ENCODE measurements at places on chromosomes 13 and 19.
A peak's percentile ranks its signal among the peaks of the same experiment; 100 is the strongest.

DNA sequence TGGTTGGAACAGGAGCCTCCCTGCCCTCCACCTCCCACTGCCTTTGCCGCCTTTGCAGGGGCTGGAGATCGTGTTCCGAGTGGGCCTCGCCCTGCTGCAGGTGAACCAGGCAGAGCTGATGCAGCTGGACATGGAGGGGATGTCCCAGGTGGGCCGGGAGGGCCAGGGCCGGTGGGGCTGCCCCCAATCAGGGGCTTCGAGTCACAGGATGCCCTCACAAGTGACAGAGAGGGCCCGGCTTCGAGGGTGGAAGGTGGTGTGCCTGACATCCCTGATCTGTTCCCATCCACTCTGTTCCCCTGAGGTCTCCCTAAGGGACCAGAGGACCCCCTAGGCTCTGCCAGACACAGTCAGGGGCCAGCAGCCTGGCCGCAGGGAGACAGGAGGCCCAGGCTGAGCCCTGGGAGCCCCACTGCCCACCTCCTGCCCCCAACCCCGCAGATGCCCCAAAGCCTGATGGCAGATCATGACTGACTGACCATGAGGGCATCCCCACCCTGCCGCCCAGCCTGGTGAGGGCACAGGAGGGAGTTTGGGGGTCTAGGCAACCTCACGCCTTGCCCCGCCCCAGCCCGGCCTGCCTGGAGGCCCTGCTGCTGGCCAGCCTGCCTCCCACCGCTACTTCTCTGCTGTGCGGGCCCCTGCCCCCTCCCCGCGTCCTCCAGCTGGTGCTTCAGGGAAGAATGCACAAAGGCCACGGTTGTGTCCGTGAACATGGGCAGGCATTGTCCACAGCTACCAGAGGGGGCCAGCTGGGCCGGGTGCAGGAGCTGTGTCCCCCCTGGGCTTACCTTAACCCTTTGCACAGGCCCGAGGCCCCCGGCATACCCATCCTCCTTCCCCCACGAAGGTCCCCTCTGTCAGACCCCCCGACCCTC, 21.8 kb downstream of the EVI5L start:
- no peak for DNase-seq

GRCh38 chr13:74032325-74032724, 101.9 kb downstream of the KLF12 start:
- DNase-seq: no peak

GRCh38 chr19:57348136-57348535, 2.9 kb upstream of the ZNF304 start:
- no peak for DNase-seq

GRCh38 chr13:110540871-110541525, 20.5 kb downstream of the RAB20 start:
- DNase-seq: no peak

DNA sequence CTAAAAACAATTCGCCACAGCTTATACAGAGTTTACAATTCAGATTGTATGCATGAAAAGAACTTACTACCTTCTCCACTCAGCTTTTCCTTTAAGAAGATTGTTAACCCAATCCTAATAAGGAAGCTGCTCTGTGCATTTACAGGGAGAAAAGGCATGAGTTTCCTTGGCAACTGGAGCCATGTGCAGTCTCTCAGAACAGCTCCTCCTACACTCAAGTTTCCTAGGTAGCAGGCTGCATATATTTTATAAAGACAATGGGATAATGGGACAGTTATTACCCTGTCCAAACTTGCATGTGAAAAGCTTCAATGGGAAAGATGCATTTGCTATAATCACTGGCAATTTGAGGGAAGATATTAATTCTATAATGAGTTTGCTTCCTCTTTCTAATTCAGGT, 125.5 kb upstream of the TRPC4 start:
- DNase-seq: no peak

- no peak for DNase-seq
These were observed 367.6 kb upstream of the PRR20A start for GRCh38 chr13:56773148-56773547.

- DNase-seq: no peak
These were observed 453.3 kb downstream of the TSHZ3 start for GRCh38 chr19:30895946-30896345.

- no peak for DNase-seq
These were observed 309.5 kb downstream of the MTUS2 start for GRCh38 chr13:29129616-29130015.

GRCh38 chr19:6056282-6056741, 54.0 kb downstream of the RFX2 start:
- DNase-seq: no peak

DNA sequence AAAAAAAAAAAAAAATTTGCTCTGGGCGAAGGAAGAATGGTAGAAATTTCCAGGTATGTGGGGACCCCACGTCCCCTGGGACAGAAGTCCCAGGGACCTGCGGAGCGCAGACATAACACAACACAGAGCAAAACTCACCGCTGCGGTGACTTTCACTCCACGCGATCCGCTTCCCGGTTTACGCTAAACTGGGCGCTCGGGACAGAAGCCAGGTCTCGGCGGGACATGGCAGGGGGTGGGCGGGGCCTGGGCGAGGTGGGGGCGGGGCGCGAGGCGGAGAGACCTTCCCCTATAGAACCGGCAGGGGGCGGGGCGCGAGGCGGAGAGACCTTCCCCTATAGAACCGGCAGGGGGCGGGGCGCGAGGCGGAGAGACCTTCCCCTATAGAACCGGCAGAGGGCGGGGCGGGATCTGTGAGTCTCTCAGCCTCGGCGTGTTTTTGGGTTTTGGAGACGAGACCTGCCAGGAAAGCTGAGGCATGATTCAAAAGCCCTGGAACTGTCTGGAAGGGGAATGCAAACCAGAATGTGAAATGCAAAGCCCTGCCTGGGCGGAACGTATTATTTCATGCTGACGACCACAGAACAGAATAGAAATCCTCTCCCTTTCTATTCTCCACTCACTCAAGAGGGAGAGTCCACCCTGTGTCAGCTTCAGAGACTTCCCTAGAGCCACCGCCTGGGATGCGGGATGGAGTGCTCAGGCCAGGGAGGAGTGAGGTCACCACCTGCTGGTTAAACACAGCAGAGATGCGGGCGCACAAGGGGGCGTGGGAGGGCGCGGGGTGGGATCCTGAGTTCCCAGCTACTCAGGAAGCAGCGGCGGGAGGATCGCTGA, 20.2 kb upstream of the ERVV-1 start:
- peak; percentile 35 for DNase-seq

DNA sequence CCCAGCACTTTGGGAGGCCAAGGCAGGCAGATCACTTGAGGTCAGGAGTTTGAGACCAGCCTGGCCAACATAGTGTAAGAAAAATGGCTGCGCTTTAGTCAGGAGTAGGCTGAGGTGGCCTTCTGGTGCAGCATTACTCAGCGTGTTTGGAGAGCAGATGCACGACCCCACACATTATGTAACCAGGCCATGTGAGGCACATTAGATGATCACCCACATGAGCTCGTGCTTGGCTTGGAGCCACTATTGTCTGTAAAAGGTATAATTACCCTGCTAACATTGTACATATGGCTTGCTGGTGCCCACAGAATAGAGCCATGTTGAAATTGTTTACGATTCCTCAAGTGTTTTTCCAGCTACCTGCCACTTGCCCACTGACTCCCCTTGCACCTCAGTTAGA, 24.0 kb upstream of the SCEL start:
- DNase-seq: no peak

- DNase-seq: no peak
These were observed 836.4 kb upstream of the GPC6 start for GRCh38 chr13:92390217-92390616.

GRCh38 chr13:61664801-61665705, 249.4 kb upstream of the PCDH20 start:
- DNase-seq: no peak

DNA sequence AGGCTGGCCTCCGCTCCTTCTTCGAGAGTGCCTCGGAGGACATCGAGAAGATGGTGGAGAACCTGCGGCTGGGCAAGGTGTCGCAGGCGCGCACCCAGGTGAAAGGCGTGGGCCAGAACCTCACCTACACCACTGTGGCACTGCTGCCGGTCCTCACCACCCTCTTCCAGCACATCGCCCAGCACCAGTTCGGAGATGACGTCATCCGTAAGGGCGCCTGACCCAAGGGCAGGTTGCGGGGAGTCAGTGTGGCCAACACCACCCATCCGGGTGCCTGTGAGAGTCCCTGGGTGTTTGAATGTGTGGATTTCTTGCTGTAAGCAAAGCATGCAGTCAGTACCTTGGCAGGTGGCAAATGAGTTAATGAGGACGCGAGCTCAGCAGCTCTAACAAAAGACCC, 78.8 kb downstream of the RYR1 start:
- DNase-seq: no peak

DNA sequence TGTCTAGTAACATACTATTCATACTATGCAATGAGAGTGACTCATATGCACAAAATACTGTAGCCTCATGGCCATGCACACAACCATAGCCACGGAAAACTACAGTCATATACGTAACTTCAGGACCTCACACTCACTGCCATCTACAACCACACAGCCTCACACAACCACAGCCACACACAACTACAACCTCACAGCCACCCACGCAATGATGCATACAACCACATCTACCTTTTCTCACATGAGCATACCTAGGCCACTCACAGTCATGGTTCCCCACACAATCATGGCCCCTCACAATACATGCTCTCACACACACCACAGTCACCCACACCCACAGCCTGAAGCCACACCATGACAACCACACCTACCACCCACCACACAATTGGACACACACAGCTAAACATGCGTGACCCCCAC, 8.7 kb upstream of the TNFSF14 start:
- DNase-seq: no peak

- DNase-seq: no peak
These were observed 328.7 kb downstream of the SPRY2 start for GRCh38 chr13:80012251-80012650.

GRCh38 chr13:30835442-30835841, 70.6 kb upstream of the MEDAG start:
- no peak for DNase-seq

GRCh38 chr13:85935868-85936467, 136.7 kb upstream of the SLITRK6 start:
- DNase-seq: no peak

DNA sequence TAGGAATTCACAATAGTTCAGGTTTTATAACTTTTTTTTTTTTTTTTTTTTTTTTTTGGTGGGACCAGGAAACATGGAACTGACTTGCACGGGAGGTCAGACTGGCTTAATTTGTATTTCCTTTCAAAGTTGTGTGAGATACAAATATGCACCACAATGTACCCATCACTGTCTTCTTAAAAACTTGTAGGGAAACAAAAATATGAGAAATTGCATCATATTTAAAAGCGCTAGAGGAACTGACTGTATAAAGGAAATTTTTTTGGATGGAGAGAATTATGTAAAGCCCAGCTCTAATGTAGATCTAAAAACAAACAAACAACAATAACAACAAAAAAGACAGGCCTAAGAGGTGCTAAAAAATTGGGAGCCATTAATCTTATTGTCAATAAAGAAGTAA, 246.5 kb downstream of the DCT start:
- no peak for DNase-seq

- no peak for DNase-seq
These were observed 62.4 kb downstream of the AKAP11 start for GRCh38 chr13:42334329-42334706.

- no peak for DNase-seq
These were observed 204.0 kb upstream of the STARD13 start for GRCh38 chr13:33489563-33489962.

Measured in HL-60 (cell line).